Iris pigment epithelial cell (primary cell): ENCODE measurements at places on chromosomes 5 and 9.
A peak's percentile ranks its signal among the peaks of the same experiment; 100 is the strongest.

DNA sequence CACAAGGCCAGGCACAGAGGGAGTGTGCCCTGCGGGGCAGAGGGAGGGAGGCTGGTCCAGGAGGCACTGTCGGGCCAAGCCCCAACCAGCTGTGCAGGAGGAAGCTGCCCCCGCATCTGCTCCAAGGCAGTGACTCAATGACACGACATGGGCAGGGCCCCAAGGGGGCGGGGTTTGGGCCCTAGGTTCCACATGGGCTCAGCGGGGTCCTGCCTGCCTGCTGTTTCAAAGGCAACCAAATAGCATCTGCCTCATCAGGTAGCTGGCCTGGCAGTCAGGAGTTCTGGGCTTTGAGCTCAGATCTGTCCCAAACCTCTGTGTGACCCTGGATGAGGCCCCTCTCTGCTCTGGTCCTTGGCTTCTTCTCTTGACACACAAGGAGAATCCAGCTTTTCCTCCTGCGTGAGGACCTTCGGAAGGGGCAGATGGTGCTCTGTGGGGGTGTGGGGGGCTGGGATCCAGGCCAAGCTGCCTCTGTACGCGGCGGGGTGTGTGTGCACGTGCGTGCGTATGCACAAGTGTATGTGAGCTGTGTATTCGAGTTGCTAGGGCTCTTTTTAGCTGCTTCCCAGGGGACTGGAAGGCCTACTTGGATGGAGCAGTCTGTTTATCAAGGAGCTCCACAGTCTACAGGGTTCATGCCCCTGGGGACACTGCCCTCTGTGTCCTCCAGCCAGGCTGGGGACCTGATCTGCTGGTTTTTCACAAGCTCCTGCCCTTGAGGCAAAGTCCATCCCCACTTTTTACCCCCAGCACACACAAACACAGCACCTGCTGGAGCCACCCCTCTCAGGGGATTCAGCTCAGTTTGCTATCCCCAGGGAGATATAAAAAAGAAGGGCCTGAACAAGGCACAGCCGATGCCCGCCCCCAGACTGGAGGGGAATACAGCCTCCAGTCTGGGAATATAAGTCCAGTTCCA lies 138.9 kb downstream of the RGS3 start:
- peak; percentile 62 for DNase-seq

DNA sequence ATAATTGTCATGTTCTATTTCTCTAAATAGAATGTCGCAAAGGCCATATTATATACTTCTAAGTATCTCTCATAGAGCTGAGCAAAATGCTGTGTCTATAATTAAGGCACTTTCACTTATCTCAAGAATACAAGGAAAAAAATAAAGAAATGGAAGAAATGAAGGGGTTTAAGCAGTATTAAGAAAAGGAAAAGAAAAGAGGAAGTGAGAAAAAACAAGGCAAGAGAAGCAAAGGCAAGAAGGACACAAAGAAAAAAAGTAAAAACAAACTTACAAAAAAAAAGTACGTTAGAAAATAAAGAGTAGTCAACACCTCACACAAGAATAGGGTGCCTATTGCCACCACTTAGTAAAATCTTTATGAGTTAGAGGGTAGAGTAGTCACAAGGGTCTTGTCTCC lies 506.2 kb downstream of the GABRG2 start:
- DNase-seq, result no peak

GRCh38 chr5:126865299-126865698 lies 88.4 kb downstream of the LMNB1 start:
- peak; percentile 79 for DNase-seq

GRCh38 chr9:306907-307306 lies 92.2 kb downstream of the DOCK8 start:
- DNase-seq, result no peak

DNA sequence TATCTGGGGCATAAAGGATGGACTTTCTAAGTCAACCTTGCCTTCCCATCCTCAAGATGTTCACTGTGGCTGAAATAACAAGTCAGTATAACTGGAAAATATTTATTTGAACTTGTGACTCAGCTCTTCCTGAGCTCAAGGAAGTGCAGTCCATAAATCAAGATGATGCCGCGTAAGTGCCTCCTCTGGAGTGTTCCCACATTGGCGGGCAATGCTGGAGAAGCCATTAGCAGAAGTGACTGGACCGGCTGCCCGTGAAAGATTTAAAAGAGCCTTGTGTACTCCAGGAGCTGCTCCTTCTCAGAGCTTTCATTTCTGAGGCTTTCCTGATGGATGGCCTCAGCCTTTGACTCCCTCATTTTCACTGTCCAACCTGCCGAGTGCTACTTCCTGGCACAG lies 17.4 kb downstream of the TMOD1 start:
- peak; percentile 52 for DNase-seq

GRCh38 chr5:120638449-120638848 lies 174.3 kb downstream of the PRR16 start:
- DNase-seq, result no peak

DNA sequence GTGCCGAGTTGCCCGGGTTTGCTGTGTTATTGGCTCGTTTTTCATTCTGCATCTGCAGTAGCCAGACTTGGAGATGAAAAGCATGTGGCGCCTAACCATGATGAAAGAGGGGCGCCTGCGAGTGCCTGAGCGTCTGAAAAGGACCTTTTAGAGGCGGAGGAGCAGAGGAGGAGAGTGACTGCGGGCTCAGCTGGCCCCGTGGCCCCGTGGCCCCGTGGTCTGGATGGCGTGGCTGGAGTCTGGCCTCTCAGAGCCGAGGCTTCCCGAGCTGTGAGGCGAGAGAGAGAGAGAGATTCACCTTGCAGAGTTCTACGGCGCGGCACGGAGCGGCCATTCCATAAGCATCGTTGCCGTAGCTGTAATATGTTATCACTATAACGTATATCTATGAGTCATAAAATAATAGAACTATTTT lies 55.3 kb upstream of the RNU6ATAC start:
- no peak for DNase-seq

DNA sequence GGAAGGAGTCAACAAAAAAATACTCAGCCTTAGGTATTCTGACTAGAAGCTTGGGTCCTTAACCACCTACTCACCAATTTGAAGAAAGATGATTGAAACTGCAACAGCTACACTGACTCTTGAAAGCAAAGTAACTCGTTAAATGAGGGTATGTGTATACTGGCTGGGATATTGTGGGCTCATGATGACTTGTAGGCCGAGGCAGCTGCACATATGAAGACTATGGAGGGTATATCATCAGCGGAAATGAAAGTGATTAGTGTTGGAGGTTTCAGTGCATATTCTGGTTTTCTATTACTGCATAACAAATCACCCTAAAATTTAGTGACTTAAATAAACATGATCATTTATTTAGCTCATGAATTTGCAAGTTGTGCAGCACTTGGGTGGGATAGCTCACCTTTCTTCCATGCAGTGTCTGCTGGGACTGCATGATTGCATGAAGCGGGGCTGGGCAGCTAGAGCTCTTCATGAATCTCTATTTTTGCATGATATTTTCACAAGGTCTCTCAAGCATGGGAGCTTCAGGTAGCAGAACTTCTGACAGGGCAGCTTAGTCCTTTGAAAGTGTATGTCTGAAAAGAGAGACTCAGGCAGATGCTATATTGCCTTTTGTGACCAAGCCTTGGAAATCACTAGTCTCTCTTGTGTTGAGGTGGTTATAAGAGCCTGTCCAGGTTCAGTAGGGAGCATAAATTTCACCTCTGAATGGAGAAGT lies 96.1 kb upstream of the CDKN2B start:
- DNase-seq, result no peak

DNA sequence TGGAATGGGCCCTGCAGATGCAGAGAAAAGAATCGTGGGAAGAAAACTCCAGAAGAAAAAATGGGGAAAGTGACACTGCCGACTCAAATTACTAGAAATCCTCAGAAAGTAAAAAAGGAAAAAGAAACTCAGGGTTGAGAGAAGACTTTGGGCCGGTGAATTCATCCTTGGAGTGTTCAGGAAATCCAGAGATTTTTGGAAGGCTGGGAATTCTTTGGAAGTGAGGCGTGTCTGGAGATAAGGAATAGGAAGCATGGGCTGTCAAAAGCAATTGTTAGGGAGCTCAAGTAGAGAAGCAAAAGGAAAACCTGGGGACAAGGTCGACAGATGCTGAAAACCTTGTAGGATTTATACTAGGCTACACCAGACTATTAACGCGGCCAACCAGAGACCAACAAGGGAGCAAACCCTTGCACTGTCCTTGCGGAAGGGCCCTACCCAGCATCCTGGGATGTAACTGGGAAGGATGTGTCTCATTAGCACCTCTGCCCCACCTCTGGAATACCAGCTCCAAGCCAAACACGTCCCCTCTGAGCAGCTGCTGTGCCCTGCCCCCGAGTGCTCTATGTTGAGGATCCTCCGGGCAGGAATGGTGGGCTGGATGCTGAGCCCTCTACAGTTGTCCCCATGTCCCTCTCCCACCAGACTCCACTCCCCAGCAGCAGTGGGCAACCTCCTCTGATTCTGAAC lies 11.6 kb downstream of the DAB2IP start:
- DNase-seq, result no peak
